ENCODE measurements at places on chromosomes 5 and 9.

DNA sequence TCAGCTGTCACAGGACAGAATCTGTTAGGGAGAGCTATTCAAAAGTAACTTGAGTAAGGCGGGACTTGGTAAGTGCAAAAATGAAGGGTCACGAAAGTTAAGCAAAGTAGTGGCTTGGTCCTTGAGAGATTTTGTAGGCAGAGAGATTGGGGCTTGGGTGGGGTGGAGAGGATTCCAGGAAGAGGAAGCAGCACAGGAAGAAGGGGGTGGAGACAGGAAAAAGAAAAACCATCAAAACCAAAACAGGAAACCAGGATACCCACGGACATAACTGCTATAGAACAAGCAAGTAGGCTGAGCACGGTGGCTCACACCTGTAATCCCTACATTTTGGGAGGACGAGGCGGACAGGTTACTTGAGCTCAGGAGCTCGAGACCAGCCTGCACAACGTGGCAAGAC is 3.7 kb downstream of the ROPN1L start:
- DNase-seq = no peak

DNA sequence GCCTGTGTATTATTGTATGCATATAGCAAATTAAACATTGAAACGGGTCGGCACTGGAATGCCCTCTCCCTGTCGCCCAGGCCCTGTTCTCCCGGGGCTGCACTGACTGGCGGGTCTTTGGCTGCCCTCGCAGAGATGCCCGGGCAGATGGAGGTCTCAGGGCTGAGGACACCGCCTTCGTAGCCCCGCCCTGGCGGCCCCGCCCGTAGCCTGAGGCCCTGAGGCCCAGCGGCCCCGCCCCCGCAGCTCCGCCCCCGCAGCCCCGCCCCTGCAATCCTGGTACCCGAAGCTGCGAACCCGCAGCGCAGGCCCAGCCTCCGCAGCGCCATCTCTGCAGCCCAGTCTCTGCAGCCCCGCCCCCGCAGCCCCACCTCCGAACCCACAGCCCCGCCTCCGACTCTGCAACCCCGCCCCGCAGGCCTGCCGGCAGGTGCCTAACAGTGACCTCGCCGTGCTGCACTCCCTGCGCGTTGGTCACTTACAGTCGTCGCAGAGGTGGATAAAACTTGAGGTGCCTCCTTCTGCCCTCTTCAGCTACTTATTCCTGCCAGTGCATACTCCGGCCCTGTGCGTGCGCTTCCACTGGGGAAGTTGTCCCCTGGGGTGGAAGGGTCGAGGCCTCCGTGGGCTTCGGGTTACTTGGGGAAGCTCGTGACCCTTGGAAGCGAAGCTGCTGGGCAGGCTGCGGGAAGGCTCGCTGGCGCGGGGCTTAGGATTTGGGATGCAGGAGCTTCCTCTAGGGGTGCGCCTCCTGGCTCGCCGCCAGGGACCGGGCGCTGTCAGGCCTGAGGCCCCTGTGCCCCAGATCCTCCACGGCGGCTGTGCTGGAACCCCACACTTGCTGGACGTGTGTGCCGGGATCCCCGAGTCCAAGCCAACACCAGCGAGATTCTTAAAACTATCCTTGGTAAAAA is 72.3 kb downstream of the ICE1 start:
- no peak for DNase-seq

- no peak for DNase-seq
These were observed 13.3 kb upstream of the GNG10 start for GRCh38 chr9:111648066-111648465.

GRCh38 chr9:132062806-132063205 is 16.9 kb downstream of the MED27 start:
- DNase-seq = no peak

DNA sequence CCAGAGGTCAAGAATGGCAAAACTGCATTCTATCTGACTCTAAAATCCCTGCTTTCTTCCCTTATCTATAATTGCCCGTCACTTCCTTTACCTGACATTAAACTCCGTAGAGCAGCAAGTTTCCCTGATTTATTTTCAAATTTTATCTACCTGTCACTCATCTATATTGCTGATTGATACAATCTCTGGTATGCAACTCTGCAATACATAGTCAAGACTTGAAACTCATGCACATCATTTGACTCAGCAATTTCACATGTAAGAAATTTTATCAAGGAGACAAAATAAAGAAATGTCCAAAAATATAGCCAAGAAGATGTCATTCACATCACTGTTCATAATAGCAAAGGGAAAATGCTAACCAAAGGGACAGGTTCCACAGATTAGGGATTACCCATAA is 39.5 kb downstream of the FBXW11 start:
- no peak for DNase-seq

DNA sequence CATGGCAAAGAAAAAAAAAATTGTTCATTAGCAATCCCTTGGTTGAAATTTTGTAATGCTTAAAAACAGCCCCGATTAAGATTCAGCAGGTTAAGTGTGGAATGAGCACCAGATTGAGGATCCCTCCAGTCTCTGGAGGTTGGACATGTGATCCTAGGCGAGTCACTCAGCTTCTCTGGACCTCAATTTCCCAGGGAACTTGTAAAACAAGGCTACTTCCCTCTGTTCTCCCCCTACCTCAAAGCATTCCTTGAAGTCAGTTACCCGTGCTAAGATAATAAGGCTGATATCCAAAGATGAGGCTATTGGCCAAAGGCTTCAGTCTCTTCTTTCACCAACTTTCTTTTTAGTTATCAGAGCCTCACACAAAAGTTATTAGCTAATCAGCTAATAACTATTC is 2.9 kb downstream of the KLHL3 start:
- DNase-seq = no peak

- no peak for DNase-seq
These were observed 21.3 kb downstream of the NR6A1 start for GRCh38 chr9:124749781-124750180.

Measured in NCI-H1105 treated with DMSO at 0.1 percent for 48 hours (cell line).